Posterior vena cava (tissue), 2 donors: ENCODE measurements at places on chromosomes 1 and 21.
A peak's percentile ranks its signal among the peaks of the same experiment; 100 is the strongest.

DNA sequence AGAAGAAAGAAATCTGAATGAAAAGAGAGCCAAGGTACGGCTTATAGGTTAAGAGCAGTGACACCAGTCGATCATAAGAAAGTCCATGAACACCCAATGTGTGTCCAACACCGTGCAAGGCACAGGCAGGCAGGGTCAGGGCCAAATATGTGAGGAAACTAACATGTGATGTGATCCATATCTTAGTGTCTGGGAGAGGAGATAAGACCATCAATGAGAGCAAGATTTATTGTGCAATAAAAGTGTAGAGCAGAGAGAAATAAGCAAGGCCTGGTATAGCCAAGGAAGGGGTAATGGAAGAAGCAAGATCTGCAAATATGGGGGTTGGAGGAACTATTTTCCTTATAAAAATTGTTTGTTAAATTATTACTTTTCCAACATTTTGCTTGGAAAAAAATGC is 198.8 kb downstream of the CRB1 start:
- DNase-seq: no peak

DNA sequence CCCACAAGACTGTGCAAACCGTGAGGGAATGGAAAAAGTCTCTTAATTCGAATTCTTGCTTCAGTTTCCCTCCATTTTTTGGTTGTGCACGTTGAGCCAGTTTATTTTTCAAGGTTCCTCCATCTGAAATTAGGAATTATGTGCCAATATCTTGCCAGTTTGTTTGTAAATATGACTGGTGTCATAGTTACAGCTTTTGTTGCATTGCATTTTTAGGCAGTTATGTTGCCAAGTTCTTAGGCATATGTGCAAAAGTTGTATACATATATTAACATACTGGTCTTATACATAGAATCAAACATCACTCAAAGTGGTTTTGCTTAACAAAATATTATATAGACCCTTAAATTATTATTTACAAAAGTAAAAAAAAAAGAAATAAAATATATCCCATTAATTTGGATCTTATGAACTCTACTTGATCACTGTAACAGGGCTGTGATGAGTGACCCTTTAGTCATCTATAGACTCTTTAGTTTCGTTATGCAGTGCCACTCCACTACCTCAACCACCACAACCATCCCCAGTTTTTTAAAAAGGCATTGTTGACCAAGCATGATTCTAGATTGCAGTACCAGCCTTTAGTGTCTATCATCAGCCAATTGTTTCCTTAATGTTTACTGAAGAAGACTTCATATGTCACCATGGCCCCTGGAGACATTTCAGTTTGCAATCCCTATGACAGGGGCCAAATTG is 20.9 kb upstream of the DYNLT5 start:
- no peak for DNase-seq

DNA sequence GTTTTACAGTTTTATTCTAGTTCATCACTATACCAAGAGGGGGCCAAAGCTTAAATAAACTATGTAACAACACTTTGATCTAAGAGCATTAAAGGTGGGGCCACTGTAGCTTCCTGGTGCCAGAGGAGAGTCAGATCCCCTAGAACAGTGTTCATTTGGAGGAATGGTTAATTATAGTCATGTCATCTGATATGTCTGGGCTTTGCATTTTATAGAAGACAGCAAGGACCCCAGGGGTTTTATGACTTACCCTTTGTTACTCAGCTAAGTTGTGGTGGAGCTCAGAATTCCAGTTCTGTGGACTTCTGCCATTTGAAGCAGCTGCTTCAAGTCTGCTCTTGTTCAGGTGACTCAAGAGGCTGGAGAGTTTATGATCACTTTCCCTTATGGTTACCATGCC is 16.7 kb downstream of the KDM4A start:
- DNase-seq: no peak

GRCh38 chr1:206685769-206686477 is 1.2 kb downstream of the MAPKAPK2 start:
- DNase-seq: peak; percentile 91

DNA sequence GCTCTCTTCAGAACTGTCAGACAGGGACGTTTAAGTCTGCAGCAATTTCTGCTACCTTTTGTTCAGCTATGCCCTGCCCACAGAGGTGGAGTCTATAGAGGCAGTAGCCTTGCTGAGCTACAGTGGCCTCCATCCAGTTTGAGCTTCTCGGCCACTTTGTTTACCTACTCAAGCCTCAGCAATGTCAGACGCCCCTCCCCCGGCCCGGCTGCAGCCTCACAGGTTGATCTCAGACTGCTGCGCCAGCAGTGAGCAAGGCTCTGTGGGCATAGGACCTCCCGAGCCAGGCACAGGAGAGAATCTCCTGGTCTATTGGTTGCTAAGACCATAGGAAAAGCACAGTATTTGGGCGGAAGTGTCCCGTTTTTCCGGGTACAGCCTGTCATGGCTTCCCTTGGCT is 89.9 kb upstream of the PDC start:
- no peak for DNase-seq

DNA sequence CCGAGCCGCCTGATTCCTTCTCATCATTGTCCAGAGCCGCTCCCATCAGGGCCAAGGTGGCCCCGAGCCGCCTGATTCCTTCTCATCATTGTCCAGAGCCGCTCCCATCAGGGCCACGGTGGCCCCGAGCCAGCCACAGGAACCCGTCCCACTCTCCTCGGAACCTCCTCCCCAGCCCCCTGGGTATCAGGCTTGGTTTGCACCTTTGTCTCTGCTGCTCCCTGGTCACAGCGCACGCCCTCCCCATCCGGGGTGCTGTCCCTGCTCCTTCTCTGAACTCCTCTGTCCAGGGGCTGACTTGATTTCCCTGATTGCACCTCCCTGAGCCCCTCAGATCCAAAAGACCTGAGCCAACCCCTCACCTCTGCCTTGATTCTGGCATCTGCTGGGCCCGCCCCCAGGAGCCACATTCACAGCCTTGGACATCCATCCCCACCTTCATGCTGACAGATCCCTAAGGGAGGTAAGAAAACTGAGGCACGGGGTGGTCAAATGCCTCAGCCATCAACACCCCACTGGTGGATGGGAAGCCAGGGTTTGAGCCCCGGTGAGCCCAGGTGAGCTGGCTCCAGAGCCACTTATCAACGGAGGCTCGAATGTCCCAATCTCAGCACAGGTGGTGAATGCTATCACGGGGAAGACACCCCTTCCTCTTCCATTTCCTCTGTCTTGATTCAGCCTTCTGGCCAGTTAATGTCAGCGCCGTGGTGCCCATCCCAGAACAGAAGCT is 25.6 kb upstream of the COL18A1 start:
- DNase-seq: peak; percentile 62

DNA sequence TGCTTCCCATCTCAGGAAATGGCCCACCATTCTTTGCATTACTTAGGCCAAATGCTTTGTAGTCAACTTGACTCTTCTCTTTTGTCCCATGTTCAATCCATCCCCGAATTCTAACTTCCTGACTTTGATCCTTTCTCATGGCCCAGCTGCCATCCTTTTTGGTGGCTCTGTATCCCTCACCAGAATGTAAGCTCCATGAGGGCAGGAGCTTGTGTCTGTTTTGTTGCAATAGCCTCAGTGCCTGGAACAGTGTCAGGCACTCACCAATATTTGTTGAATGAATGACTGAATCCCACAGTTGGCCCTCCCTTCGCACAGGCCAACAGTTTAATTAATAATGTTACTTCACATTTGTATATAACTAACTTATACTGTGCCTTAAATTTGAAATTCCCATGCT is 3.1 kb upstream of the PARP1 start:
- no peak for DNase-seq

- DNase-seq: no peak
These were observed 130.2 kb downstream of the PRDM2 start for GRCh38 chr1:13830170-13830569.

DNA sequence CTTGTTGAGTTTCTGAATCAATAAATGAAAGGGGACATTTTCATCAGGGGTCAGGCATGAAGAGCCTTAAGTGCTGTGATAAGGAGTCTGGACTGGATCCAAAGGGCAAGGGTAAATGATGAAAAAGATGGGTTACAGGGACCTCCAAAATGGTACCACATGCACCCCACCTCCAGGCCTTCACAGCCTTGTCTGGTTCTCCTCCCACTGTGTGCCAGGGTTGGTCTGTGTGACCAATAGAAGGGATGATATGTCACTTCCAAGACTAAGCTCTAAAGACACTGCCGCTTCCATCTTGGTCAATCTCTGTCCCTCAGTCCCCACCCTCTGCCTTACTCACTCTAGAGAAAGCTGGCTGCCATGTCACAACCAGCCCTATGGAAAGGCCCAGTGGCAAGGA is 140.6 kb downstream of the ZNF281 start:
- DNase-seq: no peak

DNA sequence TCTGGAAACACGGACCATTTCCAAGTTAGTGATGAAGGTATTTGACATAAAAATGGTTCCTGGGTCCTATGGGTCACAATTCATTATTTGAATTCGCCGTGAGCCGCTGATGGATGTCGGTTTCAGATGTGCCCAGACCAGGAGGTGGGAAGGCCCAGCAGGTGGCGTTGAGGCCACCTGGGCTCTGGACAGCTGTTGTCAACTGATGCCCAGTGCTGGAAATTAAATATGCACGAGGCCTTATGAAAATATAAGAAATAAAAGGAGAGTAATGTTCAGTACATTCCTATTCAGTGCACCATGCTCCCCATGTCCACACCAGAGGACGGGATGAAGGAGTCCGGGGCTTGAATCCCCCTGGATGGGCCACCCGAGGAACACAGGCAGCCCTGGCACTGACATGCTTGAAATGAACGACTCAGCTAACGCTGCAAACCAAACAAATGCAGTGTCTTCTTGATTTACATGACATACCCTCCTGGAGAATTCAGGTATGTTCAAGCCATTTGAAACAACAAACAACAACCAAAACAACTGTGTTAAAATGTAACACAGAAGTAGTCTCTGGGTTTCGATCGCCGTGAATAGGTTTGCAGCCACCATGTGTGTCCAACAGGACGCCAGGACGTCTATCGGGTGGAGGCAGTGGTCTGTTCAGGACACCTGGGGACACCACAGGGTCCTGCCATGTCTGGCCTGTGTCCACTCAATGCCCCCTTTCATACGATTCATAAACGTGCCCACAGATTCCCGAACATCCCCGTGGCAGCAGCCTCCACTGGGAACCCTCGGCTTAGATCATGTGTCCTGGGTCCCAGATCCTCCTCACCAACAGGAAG is 6.1 kb downstream of the TFF3 start:
- no peak for DNase-seq

DNA sequence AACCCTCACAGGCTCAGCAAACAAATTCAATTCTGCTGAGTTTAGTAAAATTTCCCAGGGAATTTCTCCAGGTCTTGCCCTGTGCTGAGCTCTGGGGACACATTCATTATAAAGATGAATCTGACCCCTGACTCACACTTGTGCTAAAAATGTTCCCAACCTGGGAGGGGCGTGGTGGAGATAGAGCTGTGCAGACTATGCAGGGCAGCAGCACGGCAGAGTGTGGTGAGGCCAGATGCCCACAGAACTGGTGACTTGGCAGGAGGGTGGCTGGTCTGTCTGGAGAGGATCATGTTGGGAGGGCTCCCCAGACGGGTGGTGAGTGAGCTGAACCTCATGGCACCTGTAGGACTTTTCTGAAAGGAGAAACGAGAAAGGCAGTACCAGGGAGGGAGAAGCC is 31.6 kb downstream of the FAAH start:
- no peak for DNase-seq

- DNase-seq: no peak
These were observed 406 bp upstream of the DNAJC8 start for GRCh38 chr1:28233264-28233606.

DNA sequence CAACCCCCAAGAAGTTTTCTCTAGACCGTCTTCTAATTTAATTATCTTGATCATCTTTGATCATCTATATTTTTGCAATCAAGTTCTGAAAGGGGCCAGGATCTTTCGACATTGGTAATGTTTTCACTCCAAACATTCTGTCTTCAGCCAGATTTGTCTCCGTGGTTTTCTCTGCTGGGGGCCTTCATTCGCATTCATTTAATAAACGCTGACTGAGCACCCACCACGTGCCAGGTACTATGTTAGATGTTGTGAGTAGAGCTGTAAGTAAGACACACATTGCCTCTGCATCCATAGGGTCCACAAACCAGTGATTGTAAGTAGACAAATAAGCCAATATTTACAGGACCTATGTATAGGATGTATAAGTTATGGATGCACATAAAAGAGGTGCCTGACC is 134.5 kb upstream of the MROH9 start:
- no peak for DNase-seq

DNA sequence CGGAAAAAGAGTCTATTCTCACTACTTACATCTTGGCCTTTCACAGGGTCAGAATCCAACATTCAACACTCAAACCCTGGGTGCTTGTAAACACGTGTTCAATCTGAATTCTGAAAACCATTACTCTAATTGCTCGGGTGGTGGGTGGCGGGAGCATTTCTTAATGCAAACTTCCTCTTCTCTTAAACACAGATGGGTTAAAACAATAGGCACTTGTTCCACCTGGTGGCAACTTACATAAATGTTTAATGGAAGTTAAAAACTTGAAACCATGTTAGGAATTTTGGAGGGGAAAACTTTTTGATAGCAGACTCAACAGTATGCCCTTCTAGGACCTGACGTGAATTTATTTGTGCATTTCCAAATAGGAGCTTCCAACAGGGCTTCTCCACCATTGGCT is 23.4 kb upstream of the TDRD10 start:
- DNase-seq: no peak

GRCh38 chr1:57770772-57771171 is 346.9 kb upstream of the DAB1 start:
- no peak for DNase-seq

DNA sequence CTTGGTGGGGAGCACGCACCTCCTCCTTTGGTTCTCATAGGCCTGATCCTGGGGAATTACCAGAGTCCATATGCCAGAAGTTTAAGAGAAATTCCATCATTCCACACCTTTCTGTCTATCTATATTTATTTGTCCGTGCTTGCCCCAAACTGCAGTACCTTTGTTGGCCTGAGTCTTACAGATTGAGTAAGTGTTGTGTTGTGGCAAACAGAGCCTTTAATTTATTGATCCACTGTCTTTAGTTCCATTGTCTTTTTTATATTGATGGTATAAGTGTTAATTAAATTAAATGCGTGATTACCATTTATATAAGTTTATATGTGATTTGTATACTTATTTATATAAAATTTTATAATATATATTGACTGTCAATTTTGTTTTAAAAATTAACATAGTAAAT is 4.9 kb downstream of the SH3BGR start:
- DNase-seq: no peak

DNA sequence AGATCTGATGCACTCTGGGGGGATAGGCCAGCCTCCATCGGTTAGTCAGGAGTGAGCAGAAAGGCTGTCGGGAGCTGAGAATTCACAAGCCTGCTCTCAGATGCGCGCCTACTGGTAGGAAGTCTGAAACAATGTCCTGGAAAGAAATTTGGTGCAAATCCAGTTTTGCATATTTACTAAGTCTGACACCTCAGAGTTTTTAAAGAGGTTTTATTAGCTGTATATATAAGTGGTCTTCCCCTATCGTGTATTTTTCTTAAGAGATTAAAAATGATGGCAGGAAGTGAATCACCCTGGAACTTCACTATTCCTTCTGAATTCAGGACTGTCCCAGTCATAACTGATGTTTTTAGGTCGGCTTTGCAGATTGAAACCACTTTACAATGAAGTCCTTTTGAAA is 99.8 kb upstream of the C1orf105 start:
- DNase-seq: no peak
